Stimulated activated CD8-positive, alpha-beta memory T cell treated with anti-CD3 and anti-CD28 coated beads, Interleukin-4, amount 100 ng/mL, for 48 hours (primary cell): ENCODE measurements at places on chromosomes 1 and 21.

DNA sequence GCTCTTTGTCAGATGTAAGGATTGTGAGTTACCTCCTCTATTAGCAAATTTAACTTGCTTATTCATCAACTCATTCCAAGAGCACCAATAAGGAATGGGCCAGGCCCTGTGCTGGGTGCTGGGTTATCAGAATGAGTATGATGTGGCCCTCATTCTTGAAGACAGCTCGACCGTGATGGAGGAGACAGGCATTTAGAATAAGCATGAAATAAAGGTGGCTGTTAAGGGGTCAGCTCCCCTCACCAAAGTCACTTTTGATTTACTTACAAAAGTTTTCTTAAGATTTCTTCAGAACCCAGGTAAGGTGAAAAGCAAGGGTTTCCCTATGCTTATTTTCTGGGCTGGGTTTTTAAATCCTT is 15.3 kb upstream of the PADI1 start:
- no peak for DNase-seq

DNA sequence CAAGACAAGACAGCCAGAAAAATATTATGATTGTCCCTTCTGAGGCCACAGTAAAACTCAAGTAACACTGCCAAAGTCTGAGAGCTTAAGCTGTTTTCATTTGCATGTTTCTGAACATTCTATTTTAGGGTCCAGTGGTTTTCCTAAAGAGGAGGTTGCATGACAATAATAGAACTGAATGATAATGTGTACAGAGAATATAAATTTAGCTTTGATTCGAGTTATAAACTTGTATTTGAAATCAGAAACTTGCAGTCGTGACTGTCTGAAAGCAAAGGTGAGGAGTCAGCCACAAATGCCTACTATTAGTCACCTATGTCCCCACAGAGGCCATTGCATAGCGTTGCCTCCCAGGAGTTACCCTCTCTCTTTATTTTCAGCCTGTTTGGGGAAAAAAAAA is 363.1 kb upstream of the ADGRL2 start:
- no peak for DNase-seq

GRCh38 chr1:47192458-47193384 is 2.9 kb upstream of the PDZK1IP1 start:
- DNase-seq, result peak; percentile 83

- no peak for DNase-seq
Observed at GRCh38 chr1:2294033-2294724, 66.1 kb downstream of the SKI start.

- no peak for DNase-seq
Observed at GRCh38 chr1:89516055-89516454, 8.6 kb upstream of the LRRC8B start.

GRCh38 chr1:111734856-111735255 is 4.3 kb downstream of the INKA2 start:
- no peak for DNase-seq

DNA sequence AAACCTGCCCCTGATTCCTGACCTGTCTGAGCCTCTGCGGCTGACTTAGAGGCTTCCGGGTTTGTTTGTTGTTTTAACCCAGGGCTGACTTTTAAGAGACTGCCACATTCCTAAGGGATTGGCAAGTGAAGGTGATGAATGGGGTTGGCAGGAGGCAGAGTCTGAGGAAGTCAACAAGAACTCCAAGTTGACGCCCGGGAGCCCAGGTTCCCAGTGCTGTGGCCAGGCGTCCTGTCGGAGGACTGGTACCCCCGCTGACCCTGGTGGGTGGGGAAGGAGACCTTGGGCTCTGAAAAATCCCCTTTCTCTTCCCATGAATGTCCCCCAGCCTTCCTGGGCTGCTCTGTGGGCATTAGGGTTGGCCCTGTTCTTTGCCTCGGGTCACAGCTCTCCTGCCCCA is 19.7 kb upstream of the EPS8L3 start:
- no peak for DNase-seq

DNA sequence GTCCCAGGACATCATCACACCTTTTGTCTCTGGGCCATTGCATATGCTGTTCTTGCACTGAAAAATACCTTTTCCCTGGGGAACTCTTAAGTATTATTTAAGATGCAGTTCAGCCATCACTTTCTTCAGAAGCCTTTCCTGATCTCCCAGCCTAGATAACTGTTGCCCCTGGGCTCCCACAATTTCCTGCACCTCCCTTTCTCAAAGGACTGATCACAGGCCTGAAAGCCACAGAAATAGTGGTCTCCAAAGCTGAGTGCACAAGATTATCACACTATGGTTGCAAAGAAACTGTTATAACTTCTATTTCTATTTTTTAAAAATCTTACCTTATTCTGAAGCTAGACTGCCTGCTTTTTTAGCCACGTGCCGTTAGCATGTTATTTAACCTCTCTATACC is 2.8 kb upstream of the ZSCAN20 start:
- DNase-seq, result no peak

DNA sequence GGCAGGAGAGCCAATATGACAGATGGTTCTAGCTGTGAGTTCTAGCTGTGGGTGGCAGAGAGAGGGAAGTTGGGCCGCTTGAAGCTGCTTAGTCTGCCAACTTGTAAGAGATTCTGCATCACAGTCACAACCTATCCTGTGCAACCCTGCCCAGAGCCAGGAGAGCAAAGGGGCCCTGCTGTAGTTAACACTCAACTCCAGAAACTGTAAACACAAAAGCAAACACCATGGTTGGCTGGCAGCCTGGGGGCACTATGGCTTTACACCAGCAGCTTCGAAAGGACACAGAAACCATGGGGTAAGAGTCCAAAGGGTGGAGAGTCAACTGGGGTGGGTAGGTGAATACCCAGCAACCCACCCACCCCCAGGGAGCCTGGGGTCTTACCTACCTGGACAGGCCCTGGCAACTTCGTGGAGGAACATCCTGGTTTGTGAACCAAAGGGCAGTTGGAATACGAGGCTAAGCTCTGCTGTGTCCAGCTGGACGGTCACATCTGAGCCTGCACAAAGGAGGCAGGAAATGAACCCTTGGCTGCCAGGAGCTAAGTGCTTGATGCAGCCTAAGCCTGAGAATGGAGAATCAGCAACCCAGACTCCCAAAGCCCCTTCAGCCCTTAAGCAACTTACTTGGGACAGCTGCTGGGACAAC is 6.4 kb downstream of the INPP5B start:
- DNase-seq, result no peak

DNA sequence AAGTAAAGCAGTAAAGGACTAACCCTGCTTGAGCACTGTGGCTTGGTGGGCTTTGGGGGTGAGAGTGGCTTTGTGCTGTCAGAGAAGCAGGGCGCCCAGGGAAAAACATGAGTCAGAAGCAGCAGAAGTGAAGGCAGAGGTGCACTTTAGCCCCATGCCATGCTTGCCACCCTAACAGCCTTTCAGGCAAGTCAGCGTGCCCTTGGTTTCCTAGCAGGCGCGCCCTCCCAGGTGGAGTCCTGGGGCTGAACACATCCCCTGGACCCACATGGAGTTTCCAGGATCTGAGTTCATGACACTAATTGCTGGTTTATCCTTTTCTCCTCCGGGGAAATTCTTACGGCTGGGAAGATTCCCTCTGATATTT is 106.6 kb downstream of the TLR5 start:
- DNase-seq, result no peak

DNA sequence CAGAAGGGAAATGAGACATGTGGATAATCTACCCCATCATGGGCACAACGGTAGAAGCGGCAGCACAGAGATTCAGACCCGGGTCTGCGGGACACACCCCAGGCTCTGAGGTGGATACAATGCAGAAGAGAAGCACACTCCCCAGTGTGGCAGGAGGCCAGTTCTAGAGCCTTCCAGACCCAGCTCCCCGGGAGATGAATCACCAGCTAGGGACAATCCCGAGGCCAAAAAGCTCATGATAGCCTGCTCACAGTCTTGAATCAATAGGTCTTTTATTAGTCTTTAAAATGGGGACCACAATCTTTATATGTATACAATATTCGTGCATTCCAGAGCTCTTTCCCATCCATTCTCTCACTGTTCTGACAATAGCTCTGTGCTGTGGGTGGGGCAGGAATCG is 57.3 kb upstream of the DIRAS3 start:
- no peak for DNase-seq

GRCh38 chr1:27876341-27877114 is 4.2 kb downstream of the THEMIS2 start:
- no peak for DNase-seq

DNA sequence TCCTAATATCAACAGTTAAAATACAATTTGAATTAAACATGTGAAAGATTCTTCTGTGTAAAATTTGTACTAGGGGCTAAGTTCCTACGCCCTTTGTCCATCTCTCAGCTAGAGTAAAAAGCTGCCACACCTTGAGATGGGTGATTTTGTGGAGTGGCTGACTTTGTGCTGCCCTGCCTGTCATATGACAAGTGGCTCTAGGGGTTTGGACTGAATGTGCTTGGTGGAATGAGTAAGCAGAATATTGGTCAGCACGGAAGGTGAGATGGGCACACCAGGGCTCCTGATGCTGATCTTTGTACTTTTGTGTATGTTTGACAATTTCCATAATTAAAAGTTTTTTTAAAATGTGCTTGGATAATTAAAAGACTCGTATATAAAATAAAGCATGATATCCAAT is 133.6 kb upstream of the SLC45A1 start:
- DNase-seq, result no peak

- DNase-seq, result no peak
Observed at GRCh38 chr1:79929356-79929755, 922.8 kb upstream of the ADGRL4 start.

DNA sequence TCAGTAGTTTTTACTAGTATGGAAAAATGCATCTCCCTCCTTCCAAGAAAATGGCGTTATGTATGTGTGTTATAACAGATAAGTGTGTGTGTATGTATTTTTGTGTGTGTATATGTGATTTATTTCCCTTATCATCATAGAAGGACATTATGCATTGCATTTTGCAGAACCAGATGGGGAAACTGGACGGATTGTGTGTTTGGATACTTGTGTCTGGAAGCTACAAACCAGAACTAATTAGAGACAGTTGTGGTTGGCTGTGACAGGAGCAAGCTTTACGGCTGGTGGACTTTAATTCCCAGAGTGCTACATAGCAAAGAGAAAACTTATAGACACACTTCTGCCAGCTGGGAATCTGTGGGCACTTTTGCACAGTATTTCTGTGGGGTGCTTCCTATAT is 162.5 kb downstream of the RWDD3 start:
- no peak for DNase-seq

- no peak for DNase-seq
Observed at GRCh38 chr1:115755456-115756370, 12.8 kb downstream of the CASQ2 start.

- DNase-seq, result no peak
Observed at GRCh38 chr1:60813071-60813470, 269.3 kb upstream of the NFIA start.

- no peak for DNase-seq
Observed at GRCh38 chr1:182685215-182685614, 828 bp upstream of the RGS8 start.
